Keratinocyte (primary cell): ENCODE measurements at places on chromosomes 12 and 14. TPM values are rescaled to one million over a fixed set of nuclear protein-coding genes. Genes with fewer than 3 reads are reported as not detected.

DNA sequence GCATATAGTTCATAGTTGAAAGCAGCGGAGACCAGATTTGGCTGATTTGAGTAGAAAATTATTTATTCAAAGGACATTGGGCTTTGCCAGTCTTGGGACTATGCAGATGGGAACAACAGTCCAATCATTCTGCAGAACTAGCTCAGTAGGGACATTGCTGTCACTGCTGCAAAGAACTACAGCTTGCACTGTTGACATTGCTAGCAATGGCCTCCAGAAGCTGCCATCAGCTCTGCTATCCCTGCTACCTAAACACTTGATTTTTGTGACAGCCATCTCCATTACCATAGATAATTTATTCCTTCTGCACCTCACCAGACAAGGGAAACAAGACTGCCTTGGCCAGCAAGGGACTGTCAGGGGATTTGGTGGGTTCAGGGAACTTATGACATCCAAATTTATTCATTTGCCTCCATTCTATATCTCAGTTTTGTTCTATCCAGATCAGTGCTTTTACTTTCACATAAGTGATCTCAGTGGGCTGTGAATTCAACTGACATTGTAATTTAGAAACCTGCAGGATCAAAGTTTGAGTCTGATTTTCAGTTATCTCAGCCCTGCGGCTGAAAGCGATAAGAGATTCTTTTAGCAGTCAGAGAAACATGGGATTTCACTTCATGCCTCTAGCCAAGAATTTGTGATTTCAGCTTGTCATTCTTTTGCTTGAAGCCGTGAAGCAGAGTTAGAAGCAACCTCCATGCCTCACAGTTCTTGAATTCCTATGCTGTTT is 136.7 kb upstream of the FBXO33 start:
- H3K36me3 ChIP-seq, result no peaks in the 10 kb centered on the region
- no peaks in the 10 kb centered on the region for H3K4me1 ChIP-seq
- H3K27ac ChIP-seq, result no peak overlapping the region
- H3K4me3 ChIP-seq, result no peak overlapping the region
- no peaks in the 10 kb centered on the region for H3K27me3 ChIP-seq

DNA sequence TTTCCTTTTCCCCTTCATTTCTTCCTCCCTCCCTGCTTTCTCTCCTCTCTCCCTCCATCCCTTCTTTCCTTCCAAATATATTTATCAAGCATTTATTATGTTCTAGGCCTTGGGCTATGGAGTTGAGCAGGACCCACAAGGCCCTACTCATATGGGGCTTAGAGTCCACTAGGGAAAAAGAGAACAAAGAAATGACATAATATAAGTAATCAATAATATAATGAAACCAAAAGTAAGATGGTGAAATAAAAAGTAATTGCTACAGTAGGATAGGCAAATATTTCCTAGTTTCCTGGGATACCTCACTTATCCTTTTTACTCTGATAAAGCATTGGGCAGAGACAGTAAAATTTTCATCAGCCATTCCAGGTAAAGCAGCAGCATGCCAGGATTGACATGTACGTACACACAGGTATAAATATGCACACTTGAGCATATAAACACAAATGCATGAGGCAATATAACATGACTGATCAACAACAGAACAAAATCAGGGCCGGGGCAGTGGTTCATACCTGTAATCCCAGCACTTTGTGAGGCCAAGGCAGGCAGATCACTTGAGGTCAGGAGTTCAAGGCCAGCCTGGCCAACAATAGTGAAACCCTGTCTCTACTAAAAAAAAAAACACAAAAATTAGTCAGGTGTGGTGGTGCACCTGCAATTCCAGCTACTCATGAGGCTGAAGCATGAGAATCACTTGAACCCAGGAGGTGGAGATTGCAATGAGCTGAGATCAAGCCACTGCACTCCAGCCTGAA is 35.5 kb upstream of the CSRP2 start:
- no peak for DNase-seq
- H3K4me1 ChIP-seq, result no peaks in the 10 kb centered on the region
- H3K27me3 ChIP-seq, result peaks cover 2% of the 10 kb centered on the region
- H3K36me3 ChIP-seq, result no peaks in the 10 kb centered on the region
- H3K4me3 ChIP-seq, result no peak overlapping the region
- no peak overlapping the region for H3K27ac ChIP-seq

GRCh38 chr12:132477017-132477702 is 12.8 kb upstream of the FBRSL1 start:
- H3K27me3 ChIP-seq, result peaks cover 15% of the 10 kb centered on the region
- H3K27ac ChIP-seq, result no peak overlapping the region
- H3K4me3 ChIP-seq, result no peak overlapping the region
- no peak for DNase-seq
- H3K36me3 ChIP-seq, result no peaks in the 10 kb centered on the region

Gene P2RX2
- not detected in 3 replicates for polyA plus RNA-seq

Gene MYO1H
- 0.03 TPM in 1 of 3 replicates, not detected in the others for polyA plus RNA-seq
